Right renal pelvis (tissue), 4 donors: ENCODE measurements at places on chromosomes 4 and X. TPM values are rescaled to one million over a fixed set of nuclear protein-coding genes. Genes with fewer than 3 reads are reported as not detected.

- DNase-seq, result no peak
Observed at GRCh38 chr4:180618396-180618795, 1624.8 kb upstream of the TENM3 start.

The ARHGAP4 gene
- polyA plus RNA-seq, result 24.6 TPM

- DNase-seq, result no peak
Observed at GRCh38 chr4:117908306-117909207, 125.7 kb upstream of the NDST3 start.

The LSM6 gene
- 59.8 TPM for polyA plus RNA-seq

GRCh38 chr4:15378062-15378461, 49.8 kb upstream of the C1QTNF7 start:
- no peak for DNase-seq
